Activated naive CD4-positive, alpha-beta T cell treated with anti-CD3 and anti-CD28 coated beads for 36 hours (primary cell): ENCODE measurements at places on chromosomes 2 and 18.

- no peak for DNase-seq
Measured at GRCh38 chr2:173300458-173300857, 54.2 kb upstream of the CDCA7 start.

DNA sequence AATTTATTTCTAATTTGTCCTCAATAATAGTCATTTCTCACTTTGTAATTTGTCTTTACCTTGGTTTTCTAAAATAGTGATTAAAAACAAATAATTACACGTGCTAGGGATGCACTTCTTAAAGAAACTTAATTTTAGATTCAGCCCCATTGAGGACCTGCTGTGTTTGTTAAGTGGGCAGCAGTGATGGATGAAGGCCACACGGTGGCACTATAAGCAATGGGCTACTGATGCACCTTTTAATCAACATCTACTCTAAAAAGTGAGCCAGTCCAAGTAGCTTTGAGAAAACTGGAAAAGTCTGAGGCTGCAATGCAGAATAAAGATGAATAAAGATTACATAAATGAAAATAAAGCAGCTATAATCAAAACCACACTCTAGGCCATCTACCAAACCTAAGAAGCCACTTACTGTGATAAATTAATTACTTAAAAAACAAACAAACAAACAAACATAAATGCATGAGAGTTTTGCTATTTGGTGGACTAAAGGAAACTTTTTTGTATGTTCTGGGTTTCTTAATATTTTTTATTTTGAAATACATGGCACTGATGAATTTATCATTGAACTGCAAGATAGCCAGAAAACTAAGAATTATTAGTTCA is 89.3 kb downstream of the PDE11A start:
- DNase-seq = peak; percentile 39

GRCh38 chr18:1488957-1489356 is 584.3 kb downstream of the ADCYAP1 start:
- no peak for DNase-seq

DNA sequence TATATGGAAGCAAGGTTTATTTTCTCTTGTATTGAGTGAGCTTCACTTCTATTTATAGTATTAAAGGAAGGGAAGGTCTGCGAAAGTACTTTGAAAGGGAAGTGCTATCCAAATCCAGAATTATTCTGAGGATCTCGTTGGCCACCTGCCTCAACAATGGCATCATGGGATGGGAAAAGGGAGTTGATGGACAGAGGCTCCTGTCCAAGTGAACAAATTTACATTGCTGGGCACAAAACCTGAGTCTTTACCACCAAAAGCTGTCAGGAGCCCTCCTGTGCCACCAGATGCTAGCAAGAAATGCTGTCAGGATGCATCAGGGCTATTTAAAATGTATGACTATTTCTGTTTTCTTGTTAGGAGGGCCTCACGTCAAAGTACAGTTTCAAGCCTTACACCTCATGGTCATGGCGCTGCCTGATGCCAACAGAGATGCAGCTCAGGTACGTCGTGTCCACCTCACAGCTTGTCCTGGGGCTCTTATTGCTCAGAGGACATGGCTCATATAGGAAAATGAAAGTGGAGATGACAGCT is 157.3 kb downstream of the ARHGAP28 start:
- no peak for DNase-seq

GRCh38 chr2:222891890-222892289 is 31.1 kb downstream of the ACSL3 start:
- no peak for DNase-seq

- no peak for DNase-seq
Measured at GRCh38 chr2:13193900-13194299, 477.2 kb downstream of the TRIB2 start.

- no peak for DNase-seq
Measured at GRCh38 chr2:120239488-120240287, 13.0 kb upstream of the RALB start.

- no peak for DNase-seq
Measured at GRCh38 chr2:48529676-48530032, 300 bp upstream of the STON1 start.

GRCh38 chr2:240962300-240963064 is 35.9 kb upstream of the SNED1 start:
- peak; percentile 3 for DNase-seq

DNA sequence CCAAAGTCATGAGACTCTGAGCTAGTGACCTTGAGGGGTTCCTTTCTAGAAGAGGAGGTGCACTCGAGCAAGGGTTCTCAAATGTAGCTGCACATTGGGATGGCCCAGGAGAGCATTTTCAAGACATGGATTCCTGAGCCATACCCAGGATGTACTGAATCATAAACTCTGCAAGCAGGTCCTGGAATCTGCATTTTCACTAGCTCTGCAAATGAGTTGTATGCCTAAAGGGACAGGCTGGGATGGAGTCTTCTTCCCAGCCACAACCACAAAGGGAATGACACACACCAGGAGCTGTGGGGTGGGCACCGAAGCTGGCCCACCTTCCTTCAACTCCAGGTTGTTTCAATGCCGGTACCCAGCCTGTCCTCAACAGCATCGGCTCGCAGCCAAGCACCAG is 90.6 kb downstream of the GALNT14 start:
- no peak for DNase-seq

DNA sequence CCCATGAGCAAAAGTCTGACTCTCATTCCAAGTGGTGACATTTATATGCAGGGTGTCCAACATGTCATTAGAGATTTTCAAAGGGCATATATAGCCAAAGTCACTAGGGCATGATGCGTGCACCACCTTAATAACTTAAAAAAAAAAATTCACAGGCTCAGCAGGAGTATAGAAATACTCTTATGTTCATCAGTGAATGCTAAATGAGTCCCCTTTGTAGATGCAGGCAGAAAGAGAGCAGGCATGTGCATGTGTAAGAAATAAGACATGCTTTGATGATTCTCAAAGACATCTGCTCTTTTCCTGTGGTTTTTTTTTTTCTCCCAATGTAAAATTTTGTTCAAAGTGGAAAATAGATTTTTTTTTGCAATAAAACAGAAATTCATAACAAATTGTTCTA is 112.3 kb upstream of the AQP4 start:
- DNase-seq = no peak

DNA sequence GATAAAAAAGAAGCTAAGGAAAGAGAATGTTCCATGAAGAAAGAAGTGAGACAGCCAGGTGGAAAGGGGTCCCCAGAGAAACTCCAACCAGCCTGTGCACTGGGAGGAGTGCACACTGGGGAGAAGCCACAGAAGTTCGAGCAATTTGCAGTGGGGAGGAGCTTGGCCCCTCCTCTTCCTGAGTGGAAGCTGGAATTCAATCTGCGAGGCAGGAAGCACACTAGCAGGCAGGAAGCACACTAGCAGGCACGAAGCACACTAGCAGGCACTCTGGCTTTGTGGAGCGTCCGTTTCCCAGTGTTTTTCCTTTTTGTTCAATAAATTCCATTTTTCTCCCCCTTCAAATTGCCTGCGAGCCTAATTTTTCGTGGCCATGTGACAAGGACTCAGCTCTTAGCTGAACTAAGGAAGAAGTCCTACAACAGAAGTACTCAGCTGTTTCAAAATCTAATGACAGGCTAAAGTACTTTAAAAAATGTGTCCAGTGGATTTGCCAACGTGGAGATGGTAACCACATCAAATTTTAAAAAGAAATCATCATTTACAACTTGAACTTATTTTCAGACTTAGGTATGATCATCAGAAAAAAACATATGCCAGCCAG is 21.4 kb upstream of the SPIRE1 start:
- no peak for DNase-seq

DNA sequence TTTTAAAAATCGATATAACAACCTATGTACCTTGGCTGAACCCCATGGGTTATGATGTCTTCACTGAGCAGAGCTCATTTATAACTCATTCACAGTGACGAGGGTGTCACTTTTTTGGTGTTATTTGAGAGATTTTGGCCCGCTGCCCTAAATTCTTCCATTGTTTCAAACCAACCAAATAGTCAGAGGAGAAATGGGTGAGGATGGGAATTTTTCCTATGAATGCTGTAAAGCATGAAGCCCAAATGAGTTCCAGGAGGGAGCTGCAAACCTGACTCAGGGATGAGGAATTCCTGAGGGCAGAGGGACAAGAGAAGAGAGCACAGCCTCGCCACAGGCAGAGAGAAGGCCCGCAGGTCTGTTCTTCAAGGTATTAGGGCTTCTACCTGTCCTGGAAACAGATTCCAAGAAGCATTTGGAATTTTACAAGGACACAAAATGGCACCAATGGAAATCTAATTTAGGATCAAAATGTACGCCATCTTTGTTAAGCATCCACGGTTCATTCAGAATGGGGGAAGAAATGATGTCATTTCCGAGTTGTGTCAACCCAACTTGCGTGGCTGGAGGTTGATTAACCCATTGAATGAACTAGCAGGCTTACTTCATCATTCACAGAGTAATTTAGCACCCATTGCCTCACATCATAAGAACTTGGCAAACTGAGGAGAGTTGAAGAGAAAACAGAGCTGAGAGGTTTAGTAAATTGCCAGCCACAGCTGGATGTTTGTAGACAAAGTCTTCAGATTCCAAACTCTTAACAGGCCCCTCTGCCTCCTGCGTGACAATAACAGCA is 133.5 kb downstream of the LAMA3 start:
- no peak for DNase-seq

DNA sequence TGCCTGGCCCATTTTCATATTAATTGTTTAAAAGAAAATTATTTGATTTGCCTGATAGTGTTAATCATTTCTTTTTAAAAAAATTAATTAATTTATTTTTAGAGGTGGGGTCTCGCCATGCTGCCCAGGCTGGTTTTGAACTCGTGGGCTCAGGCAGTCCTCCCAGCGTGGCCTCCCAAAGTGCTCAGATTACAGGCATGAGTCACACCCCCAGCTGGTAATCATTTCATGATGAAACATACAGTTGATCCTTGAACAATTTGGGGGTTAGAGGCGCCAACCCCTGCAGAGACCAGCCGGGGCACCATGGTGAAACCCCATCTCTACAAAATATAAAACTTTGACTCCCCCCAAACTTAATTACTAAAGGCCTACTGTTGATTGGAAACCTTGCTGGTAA is 7.9 kb downstream of the GPN1 start:
- peak; percentile 24 for DNase-seq
